ENCODE measurements at places on chromosomes 2 and 18.

DNA sequence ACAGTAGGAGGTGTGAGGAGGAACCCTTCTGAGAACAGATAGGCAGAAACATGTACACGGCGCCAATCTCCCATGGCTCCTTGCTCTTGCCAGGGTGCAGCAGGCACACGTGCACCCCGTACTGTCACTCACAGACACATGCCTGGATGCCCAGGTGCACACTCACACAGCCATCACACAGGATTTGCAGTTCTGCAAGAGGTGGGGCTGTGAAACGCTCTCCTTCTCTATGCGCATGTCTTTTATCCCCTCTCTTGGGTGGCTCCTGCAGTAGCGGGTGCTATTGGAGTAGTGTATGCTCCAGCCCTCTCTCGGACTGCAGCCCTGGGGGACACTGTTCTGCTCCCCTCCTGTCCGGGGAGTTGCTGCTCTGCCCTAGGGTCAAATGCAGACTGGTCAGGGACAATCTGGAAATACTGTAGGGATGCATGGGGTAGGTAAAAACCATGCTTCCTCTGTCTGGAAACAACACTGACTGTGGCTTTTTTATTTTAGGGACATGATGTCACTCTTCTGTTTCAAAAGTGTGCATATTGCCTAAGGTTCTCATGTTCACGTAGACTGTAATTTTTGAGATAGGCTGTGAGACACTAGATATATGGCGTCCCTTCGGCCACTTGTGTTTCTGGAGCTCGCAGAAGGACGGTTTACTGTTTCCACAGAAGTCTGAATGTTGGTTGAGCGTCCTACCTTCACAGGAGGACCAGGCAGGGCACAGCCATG, 118.5 kb downstream of the PRKCE start:
- DNase-seq, result no peak

DNA sequence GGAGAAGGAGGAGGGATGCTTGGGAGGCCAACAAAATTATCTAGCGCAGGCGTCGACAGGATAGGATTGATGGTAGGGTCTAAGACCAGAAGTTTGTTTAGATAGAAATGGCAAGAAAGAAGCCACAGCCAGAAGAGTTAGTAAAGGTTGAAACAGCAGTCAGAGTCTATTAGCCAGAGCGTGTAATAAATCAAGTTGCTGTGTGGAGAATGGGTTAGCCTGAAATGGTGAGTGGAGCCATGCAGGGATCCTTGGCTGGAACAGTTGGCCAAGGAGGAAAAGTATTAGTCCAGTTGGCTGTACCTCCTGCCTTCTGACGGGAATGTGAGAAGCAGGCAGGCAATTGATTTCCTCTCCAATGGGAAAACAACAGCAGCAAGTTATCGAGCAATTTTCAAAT, 190.7 kb upstream of the CCDC68 start:
- DNase-seq, result no peak

- no peak for DNase-seq
Observed at GRCh38 chr2:27583390-27583915, 611 bp downstream of the ZNF512 start.

GRCh38 chr18:37381554-37381953, 184.0 kb downstream of the CELF4 start:
- no peak for DNase-seq

DNA sequence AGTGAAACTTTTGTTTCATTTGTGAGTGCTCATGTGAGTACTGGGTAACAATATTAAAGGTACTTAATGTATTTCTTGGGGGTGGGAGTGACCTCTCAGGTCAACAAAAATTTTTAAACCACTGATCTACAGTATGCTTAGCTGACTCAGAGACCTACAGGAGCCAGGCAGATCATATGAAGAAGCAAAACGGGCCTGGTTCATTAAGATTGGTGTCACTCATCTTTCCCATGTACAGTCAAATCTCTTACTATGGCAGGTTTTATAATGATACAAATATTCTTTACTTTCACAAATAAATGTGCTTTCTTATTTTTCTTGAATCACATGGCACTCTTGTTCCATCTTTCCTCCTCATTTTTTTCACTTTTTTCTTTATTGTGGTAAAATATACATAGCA, 7.7 kb upstream of the TMSB10 start:
- DNase-seq, result no peak

- DNase-seq, result no peak
Observed at GRCh38 chr2:191126386-191127085, 24.3 kb downstream of the STAT4 start.

Data from head of caudate nucleus (tissue), 42 donors.